SJSA1 (cell line): ENCODE measurements at places on chromosomes 1 and 21. TPM values are rescaled to one million over a fixed set of nuclear protein-coding genes. Genes with fewer than 3 reads are reported as not detected.

The OLFM3 gene
- not detected in 2 replicates for total RNA-seq

The TIE1 gene
- total RNA-seq: 0.11 TPM in 1 of 2 replicates, not detected in the other

The ROR1 gene
- total RNA-seq: 14.8 and 19.7 TPM in 2 replicates

The C1orf94 gene
- total RNA-seq: 0.39 TPM in 1 of 2 replicates, not detected in the other

The SPATA21 gene
- total RNA-seq: not detected in 2 replicates

The PRDX1 gene
- total RNA-seq: 661 and 828 TPM in 2 replicates

GRCh38 chr1:12407050-12407961, 177.5 kb downstream of the VPS13D start:
- peaks cover 10% of the 10 kb centered on the region for H3K36me3 ChIP-seq
- peak; percentile 84 for DNase-seq
- no peak overlapping the region for H3K4me3 ChIP-seq
- peaks cover 31% of the 10 kb centered on the region for H3K4me1 ChIP-seq
- no peaks in the 10 kb centered on the region for H3K27me3 ChIP-seq

DNA sequence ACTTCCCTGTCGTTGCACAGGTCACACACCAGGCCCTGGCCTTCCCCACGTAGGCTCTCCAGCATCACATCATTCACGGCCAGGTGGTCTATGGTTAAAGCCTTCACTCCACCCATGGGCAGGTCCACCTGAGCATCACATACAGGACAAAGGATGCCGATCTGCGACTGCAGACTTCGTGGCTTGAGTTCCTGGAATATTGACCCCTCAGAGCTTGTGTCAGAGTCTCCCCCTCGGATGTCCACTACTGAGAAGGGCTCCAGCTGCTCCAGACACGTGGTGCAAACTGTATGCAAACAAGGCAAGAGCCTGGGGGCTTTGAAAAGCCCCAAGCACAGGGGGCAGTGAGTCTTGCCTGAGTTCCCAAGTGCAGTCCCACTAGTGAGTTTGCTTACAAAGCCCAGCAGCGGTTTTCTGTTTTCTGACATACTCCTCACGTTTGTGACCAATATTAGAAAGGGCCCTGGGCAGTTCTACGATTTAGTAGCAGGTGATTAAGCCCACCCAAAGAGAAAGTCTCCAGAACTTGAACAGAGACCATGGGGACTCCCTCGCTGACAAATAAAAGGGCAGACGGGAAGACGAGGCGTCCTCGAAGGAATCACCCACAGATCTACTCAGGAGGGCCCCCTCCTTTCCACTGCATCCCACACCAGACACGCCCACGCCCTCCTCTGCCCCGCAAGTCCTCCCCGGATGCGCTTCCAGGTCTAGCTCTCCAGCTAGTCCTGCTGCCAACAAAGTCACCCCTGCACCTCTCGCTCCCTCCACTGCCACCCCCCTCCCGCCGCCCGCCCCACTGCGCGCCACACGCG, 568 bp downstream of the TRIM45 start:
- H3K27me3 ChIP-seq: no peaks in the 10 kb centered on the region
- peak overlapping the region; percentile 89 for H3K27ac ChIP-seq
- no peaks in the 10 kb centered on the region for H3K36me3 ChIP-seq
- H3K4me1 ChIP-seq: peaks cover 10% of the 10 kb centered on the region

GRCh38 chr21:36232641-36233040, 76.0 kb downstream of the DOP1B start:
- H3K4me3 ChIP-seq: no peak overlapping the region
- no peak overlapping the region for H3K27ac ChIP-seq
- no peaks in the 10 kb centered on the region for H3K4me1 ChIP-seq
- no peak for DNase-seq
- H3K27me3 ChIP-seq: no peaks in the 10 kb centered on the region

- H3K4me1 ChIP-seq: peaks cover 71% of the 10 kb centered on the region
- H3K27me3 ChIP-seq: no peaks in the 10 kb centered on the region
- H3K36me3 ChIP-seq: peaks cover 83% of the 10 kb centered on the region
- H3K27ac ChIP-seq: no peak overlapping the region
These were observed 4.0 kb downstream of the CAPN2 start for GRCh38 chr1:223716302-223716862.

DNA sequence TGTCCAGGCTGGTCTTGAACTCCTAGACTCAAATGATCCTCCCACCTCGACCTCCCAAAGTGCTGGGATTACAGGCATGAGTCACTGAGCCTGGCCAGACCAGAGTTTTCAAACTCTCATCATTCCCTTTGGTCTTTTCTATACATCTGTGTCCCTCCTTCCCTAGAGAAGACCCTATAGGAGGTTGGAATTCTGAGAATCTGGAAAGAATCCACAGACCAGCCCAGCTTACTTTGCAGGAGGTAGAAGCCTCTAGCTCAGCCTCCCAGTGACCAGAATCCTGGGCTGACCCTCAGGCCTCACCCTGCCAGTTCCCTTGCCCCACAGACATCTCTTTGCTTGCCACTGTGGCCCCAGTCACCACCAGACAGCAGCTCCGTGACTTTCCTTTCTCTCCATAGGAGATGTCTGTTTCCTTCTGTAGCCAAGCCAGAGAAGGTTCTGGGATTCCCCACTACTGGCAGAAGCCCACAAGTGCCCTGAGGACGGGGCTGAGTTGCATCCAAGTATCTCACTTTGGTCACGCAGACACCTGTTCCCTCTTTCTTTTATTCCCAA, 34.7 kb upstream of the KHDRBS1 start:
- peak; percentile 51 for DNase-seq
- no peaks in the 10 kb centered on the region for H3K27me3 ChIP-seq
- H3K4me1 ChIP-seq: peaks cover 18% of the 10 kb centered on the region
- no peaks in the 10 kb centered on the region for H3K36me3 ChIP-seq

DNA sequence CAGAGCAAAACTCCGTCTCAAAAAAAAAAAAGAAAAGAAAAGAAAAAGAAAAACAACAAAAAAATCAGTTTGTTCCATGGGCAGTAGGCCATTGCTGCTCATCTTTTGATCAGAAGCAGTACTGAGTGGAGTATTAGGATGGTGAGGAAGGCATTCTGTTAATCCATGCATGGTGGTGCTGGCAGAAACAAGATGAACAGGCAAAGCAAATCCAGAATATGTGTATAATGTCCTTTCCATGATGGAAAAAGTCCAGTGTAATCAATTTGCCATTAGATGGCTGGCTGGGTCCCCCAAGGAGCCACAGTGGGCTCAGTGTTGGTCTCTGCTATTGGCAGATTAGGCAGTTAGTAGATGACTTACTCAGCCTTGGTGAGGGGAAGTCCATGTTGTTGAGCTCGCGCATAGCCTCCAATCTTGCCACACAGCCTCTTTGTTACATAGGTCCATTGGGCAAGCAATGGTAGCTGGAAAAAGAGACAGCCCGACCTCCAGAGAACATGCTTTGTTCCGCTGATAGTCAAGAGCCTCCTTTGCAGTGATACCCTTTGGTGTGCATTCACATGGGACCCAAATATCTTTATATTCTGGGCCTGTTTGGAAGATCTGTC, 23.3 kb downstream of the H3-3A start:
- H3K4me3 ChIP-seq: no peak overlapping the region
- H3K36me3 ChIP-seq: no peaks in the 10 kb centered on the region
- DNase-seq: no peak
- H3K27ac ChIP-seq: no peak overlapping the region

- no peaks in the 10 kb centered on the region for H3K27me3 ChIP-seq
- no peak for DNase-seq
- no peak overlapping the region for H3K4me3 ChIP-seq
- no peaks in the 10 kb centered on the region for H3K4me1 ChIP-seq
- H3K27ac ChIP-seq: no peak overlapping the region
- H3K36me3 ChIP-seq: no peaks in the 10 kb centered on the region
These were observed 367.2 kb upstream of the ST6GALNAC5 start for GRCh38 chr1:76500116-76500515.
